T-helper 2 cell treated with Interferon-gamma antibody and Interleukin-4, amounts not matched to agents 5 μg/mL and 100 μg/mL, for 36 hours (primary cell): ENCODE measurements at places on chromosomes 6 and 20.
A peak's percentile ranks its signal among the peaks of the same experiment; 100 is the strongest.

DNA sequence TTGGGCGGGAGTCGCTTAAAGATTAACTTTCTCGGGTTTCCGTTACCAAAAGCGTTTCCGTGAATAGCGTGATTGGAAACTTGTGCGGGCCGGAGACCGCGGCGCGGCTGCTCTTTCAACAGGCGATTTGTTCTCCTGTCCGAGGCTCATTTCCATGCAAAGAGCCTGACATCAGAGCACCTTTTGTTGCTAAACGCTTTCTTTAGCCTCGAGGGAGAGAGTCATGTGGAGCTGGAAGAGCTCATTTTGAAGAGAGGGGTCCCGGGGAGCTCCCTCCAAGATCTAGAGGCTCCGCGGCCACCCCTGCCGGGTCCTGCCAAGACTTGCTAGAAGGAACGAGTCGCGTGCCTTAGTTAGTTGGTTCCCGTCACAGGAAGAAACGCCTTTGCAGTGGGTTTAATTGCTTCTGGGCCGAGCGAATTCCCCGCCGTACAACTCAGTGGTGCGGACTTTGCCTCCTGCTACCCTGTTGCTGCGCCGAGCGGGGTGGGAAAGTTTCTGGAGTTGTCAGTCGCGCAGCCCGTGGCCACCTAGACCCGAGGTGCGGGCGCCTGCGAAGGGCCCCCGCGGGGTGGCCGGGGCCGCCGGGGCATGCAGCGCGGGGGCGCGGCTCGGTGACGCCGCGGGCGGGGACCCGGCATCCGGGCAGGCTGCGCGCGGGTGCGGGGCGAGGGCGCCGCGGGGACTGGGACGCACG, at the start of gene SASH1:
SASH1 (plus strand) TSS at position 489 of the 697 bp plus-strand sequence. CDS start 230 bp downstream, outside the sequence.
- peak; percentile 9 for DNase-seq

- DNase-seq, result no peak
Observed at GRCh38 chr6:32375739-32376529, 4.2 kb upstream of the TSBP1 start.

DNA sequence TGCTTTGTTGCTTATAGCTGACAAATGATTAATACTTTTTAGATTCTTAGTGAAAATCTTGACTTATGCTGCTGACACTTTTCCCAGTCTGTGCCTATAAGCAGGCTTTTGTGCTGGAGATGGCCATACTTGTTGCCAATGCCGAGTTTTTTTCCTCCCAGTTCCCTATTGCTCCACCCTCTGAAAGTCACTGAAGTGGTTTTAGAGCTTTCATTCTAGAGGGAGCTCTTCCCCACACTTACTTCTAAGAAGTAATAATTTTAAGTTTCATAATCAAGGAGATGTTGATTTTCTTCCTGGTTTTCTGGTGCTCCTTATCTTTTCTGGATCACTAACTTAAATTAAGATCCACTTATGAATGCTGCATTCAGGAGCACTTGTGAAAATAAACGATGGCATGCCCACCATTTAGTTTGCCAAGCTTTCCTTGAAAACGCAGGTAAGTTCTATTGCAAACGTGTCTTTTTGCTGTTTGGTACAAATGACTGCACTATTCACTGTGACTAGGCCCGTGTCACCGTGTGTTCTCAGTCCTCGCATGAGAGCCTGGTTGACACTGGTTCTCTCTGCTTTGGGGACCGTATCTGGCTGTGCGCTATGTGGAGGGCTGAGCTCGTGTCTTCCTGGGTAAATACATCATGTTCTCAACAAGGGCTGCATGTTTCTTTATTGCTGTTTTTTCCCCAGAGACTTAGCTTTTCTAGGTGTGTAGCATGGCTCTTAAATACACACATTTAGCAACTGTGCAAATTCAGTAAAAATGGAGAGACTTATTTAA, 50.2 kb downstream of the GFRA4 start:
- no peak for DNase-seq

- DNase-seq, result no peak
Observed at GRCh38 chr6:128079021-128079420, 178.2 kb upstream of the THEMIS start.

GRCh38 chr6:36499918-36500317, 47.4 kb downstream of the STK38 start:
- no peak for DNase-seq

GRCh38 chr6:64985726-64986125, 721.3 kb downstream of the EYS start:
- no peak for DNase-seq

- no peak for DNase-seq
Observed at GRCh38 chr6:12049165-12049564, 37.1 kb downstream of the HIVEP1 start.

GRCh38 chr6:128209771-128210170, 308.9 kb upstream of the THEMIS start:
- DNase-seq, result no peak

- DNase-seq, result no peak
Observed at GRCh38 chr6:26223228-26223627, 136.0 kb downstream of the HFE start.

GRCh38 chr20:37202267-37202943, 23.1 kb upstream of the MROH8 start:
- DNase-seq, result no peak

- no peak for DNase-seq
Observed at GRCh38 chr6:158835616-158836221, 16.6 kb upstream of the EZR start.

DNA sequence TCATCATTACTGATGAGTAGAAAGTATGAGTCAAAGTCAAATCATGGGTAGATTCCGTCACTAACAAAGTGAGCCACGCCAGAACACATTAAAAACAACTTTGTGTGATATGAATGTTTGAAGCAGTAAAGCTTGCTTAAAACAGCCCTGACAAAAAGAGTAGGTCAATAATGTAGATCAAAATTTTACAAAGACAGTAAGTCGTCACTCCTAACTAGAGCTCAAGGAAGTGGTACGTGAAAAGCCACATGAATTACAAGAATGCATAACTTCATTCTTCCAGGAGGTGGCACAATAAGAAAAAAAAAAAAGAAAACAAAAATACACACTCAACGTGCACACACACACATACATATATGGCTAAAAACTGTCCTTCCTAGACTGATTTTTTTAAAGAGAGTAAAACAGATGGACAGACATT, 69.9 kb downstream of the HACE1 start:
- peak; percentile 15 for DNase-seq

DNA sequence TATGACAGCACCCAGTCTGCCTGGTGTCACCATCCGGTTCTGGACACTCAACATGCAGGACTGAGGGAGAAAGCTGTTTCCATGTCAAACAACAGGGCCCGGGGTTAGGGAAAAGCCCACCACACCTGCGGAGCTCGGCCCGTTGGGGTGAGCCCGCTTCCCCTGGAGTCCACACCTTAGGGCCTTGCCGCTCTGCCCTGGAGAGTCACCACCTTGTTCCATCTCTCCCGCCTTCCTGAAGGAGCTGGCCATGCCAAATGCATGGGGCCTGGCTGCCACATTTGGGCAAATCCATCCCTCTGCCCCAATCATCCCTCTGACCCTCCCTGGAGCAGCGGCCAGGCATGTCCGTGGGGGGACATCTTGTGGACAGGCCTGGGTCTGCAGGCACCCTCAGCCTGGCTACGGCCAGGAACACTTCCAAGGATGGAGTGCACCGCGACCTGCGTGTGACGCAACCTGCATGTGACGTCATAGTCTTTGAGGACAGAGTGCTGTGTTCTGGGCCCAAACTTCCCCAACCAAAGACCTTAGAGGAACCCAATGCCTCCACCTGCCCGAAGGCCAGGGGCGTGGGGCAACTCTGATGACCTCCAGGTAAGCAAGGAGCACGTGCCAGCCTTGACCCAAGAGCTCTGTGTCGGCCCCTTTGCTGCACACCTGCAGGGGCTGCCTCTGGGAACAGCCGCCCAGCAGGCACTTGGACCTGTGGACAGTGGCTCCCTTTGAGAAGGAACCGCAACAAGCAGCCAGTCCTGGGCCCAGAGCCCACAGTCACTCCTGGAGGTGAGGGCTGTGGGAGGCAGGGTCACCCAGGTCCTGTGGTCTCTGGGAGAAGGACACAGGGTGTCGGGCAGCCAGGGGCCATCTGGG, 1.7 kb downstream of the CABLES2 start:
- no peak for DNase-seq

GRCh38 chr6:97073903-97074302, 149.4 kb downstream of the KLHL32 start:
- DNase-seq, result no peak

DNA sequence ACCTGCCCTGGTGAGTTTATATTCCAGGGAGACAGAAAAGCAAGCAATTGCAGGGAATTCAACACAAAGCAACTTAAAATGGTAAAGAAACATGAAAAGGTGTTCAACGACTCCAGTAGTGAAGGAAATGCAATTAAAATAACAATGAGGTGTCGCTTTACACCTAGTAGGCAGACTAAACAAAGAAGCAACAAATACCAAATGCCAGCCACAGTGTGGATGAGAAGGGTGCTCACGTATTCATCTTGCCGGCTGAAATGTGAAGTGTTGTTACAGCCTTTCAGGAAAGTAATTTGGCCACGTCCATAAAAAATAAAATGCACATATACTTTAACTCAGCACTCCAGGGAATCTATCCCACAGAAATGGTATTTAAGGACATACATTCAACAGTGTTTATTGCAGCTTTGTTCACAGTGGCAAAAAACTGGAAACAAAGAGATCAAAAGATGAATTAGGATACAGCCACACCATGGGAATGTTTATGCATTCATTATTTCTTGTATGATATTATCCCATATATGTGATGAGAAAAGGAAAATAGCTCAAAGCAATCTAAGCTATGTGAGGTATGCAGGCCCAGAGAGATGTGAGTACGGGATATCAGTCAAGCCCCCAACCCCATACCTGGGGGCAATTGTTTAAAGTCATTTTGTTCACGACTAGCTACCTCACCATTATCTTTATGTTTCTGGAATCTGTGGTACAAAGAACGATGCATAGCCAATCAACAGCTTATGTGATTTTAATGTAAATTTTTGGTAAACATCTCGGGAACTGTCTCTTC, 266.0 kb upstream of the SOX4 start:
- no peak for DNase-seq

DNA sequence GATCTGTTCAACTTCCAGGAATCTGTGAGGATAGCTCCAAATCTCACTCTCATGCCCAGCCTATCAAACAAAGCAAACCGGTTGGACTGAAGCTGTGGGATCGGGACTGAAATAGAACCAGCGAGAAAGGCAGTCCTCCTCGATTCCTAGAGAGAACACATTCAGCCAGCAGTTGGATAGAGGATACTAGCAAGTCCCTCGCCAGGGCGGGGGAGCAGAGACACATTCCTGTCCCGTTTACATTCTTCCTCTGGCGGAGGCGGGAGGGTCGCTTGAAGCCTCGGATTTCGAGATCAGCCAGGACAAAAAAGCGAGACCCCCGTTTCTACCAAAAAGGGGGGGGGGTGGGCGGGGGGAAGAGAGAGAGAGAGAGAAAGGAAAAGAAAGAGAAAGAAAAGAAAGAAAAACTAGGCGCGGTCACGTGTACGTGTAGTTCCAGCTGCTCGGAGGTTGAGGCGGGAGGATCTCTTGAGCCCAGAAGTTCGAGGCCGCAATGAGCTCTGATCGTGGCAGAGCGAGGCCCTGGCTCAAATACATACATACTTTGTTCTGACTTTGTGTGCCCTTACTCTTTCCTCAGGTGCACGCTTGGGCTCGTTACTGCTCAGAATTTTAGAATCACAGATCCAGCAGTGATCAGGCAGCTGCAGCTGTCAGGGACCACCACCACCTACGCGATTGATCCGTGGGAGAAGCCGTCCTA, 19.5 kb downstream of the ZNF311 start:
- DNase-seq, result no peak

DNA sequence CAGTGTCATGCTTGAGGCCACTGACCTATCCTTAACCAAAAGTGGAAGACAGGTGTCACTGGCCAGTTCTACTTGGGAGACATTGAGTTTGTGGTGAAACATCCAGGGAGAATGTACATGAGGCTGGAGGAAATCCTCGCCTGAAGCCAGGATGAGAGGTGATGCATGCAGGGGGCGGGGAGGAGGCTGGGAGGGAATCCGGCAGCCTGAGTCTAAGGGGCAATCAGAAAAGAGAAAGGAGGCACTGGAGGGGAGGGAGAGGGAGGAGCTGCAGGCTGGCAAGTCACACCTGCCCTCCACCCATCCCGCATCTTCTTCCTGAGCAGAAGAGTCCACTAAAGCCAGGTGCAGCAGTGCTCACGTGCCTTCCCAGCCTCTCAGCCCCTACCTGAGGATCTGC, 14.9 kb upstream of the DDO start:
- DNase-seq, result no peak

GRCh38 chr6:137162692-137163306, 10.6 kb downstream of the IL22RA2 start:
- no peak for DNase-seq

DNA sequence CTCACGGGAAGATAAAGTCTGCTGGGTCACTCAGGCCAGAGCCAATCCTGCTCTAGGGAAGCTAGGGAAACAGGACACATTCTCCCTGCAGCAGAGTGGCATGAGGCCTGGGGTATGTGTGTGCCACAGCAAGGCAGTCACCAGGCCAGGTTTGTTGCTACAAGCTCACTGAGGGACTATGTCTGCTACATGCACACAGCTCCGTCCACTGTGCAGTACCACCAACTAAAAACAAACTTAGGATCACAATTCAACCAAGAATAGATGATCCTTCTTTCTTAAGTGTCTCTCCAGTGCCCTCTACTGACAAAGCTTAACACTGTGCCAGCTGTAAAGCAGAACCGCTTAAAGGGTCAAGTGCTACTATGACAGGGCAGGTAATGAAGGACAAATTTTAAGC, 192.5 kb downstream of the PTPRK start:
- DNase-seq, result no peak

GRCh38 chr20:44990425-44990824, 24.1 kb downstream of the STK4 start:
- DNase-seq, result peak; percentile 60

DNA sequence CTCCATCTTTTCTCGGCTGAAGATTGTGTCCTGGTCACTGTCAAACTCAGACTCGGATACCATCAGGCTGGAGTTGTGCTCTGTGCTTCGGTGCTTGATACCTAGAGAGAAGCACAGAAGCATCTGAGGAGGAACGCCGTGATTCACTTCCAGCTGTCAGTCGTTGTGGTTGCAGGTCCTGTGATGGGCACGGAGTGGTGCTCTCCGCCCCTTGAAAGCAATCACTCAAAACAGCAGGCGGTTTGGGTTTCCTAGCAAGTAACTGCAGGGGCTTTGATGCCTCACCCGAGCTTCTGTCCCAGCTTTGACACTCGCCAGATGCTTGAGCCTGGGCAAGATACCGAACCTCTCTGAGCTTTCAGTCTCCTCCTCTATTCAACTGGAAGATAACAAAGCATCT, 52.5 kb downstream of the ALDH5A1 start:
- DNase-seq, result peak; percentile 36

DNA sequence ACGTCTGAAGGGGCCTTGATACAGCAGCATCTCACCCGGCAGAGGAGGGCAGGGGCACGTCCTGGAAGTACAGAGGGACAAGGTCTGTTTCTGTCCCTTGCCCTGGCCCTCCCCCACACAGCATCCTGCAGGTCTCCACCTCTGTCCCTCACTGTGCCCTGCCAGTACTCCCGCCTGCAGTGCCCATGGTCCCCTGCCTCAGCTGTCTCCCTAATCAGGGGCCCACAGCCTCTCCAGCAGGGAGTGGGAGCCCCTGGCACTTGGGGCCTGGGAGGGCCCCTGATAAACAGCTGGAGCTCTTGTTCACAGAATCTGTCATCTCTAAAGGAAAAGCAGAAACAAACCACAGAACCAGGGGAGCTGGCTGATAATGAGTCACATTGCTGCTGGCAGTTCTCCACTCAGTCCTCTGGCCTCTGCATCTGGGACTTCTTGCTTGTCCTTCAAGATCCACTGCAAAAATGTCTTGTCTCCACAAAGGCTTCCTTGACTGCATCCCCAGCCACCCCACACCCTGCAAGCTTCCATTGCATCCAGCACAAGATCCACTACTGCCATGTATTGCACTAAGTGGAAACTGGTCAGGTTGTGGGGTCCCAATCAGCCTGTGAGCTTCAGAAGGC, 33.2 kb upstream of the TAF8 start:
- peak; percentile 50 for DNase-seq
